RKO (cell line): ENCODE measurements at places on chromosomes 5 and 9.

DNA sequence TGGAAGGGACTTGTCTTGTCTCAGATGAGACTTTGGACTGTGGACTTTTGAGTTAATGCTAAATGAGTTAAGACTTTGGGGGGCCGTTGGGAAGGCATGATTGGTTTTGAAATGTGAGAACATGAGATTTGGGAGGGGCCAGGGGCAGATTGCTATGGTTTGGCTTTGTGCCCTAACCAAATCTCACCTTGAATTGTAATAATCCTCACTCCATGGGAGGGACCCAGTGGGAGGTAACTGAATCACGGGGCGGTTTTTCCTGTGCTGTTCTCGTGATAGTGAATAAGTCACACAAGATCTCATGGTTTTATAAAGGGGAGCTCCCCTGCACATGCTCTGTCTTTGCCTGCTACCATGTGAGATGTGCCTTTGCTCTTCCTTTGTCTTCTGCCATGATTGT lies 72.1 kb downstream of the RAI14 start:
- no peak for DNase-seq

DNA sequence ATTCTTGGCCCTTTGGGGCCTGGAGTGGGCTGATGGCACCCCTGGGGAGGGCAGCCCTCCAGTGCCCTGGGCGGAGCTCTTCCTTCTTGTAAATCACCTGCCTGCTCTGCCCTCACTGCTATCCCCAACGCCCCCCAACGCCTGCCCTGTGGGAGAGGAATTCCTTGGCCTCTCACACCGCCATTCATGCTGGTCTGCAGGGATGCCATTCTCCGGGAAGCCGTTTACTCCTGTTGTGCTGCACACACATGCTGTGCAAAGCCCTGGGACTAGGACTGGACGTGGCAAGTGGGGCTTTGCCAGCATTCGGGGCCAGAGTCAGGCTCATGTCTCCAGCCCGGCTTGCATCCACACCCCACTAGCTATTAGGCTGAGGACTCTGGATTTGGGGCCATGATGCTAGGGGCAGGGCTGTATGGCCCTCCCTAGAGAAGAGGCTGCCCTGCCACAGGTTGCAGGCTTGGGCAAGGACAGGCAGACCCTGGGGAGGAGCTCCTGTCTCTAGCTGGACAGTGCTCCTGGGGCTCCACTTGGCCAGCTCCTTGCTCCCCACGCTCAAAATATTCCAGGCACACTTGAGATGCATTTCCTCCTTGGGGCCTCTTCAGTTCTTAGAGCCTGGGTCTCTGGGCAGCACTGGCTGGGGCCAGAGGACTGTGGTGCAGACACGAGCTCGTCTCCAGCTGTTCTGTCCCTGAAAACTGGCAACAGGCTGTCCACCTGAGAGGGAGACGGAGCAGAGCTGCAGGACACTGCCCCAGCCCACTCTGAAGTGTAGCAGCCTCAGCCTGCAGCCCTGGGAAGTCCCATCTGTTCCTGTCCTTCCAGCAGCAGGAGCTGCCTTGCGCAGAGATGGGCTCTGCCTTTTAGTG lies 226.9 kb downstream of the CACNA1B start:
- DNase-seq: no peak

DNA sequence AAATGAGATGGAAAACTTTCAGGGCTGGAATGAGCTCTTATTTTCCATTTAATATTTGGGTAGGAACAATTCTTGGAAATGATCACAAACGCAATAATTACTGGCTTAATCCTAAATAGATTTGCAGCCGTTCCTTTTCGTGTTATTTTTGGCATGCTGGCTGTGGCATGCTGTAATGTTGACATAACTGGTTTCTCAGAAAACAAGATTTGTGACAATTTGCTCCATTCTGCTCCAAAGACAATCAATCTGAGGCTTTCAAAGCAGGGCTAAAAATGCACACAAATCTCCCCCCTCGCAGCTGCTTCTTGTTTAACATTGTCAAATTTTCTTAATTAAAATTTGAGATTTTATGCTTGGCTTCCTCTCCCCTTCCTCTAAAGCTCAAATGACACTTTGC lies 151.2 kb downstream of the TTC39B start:
- no peak for DNase-seq

- DNase-seq: no peak
These were observed 45.7 kb downstream of the SH3GL2 start for GRCh38 chr9:17624571-17624970.

GRCh38 chr9:14424983-14425382 lies 111.0 kb upstream of the NFIB start:
- DNase-seq: no peak

DNA sequence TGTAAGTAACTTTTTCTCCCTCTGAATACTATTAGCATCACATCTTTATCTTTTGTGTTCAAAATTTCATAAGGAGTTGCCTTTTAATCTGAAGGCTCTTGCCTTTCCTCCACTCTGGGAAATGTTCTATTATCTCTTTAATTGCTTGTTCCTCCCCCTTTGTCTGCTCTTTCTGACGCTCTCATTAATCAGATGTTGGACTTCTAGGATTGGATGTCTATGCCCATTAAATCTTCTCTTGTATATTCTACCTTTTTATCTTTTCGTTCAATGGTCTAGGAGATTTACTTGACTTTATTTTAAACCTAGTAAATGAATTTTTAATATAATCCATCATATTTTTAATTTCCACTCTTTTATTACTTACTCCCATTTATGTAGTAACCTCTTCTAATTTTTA lies 76.7 kb downstream of the MARCHF3 start:
- no peak for DNase-seq
